ENCODE measurements at places on chromosomes 7 and 10. TPM values are rescaled to one million over a fixed set of nuclear protein-coding genes. Genes with fewer than 3 reads are reported as not detected.

The DOCK4 gene
- total RNA-seq = 9.6 TPM

The CALML5 gene
- total RNA-seq = not detected

The OR6V1 gene
- total RNA-seq = not detected

GRCh38 chr7:47430422-47430821 is 151.5 kb downstream of the TNS3 start:
- H3K27me3 ChIP-seq = no peaks in the 10 kb centered on the region
- DNase-seq = no peak
- no peaks in the 10 kb centered on the region for H3K36me3 ChIP-seq
- H3K4me3 ChIP-seq = no peak overlapping the region

DNA sequence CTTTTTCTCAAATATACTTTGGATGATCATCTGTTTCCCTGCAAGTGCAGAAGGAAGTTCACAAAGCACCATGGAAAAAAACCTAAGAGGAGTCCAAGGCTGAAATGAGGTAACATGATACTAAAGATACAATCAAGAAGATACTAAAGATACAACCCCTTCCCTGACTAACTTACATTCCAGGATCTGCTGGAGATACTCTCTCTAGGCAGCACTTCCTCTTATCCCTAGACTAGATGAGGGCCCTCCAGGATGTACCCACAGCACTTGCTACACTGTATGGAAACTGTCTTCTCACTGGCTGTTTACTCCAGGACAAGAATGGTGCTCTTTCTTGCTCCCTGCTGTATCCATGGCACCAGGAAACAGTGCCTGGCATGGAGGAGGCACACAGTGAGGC is 116.4 kb upstream of the NFE2L3 start:
- H3K27ac ChIP-seq = no peak overlapping the region
- DNase-seq = no peak
- no peaks in the 10 kb centered on the region for H3K27me3 ChIP-seq
- H3K4me3 ChIP-seq = no peak overlapping the region
- H3K4me1 ChIP-seq = no peaks in the 10 kb centered on the region

GRCh38 chr10:78579576-78579975 is 489.2 kb upstream of the ZMIZ1 start:
- no peak overlapping the region for H3K4me3 ChIP-seq
- peaks cover 14% of the 10 kb centered on the region for H3K4me1 ChIP-seq
- H3K27me3 ChIP-seq = no peaks in the 10 kb centered on the region
- DNase-seq = no peak
